ENCODE measurements at places on chromosomes 2 and 18.

- DNase-seq, result no peak
Observed at GRCh38 chr2:74011246-74011645, 26.5 kb downstream of the TET3 start.

DNA sequence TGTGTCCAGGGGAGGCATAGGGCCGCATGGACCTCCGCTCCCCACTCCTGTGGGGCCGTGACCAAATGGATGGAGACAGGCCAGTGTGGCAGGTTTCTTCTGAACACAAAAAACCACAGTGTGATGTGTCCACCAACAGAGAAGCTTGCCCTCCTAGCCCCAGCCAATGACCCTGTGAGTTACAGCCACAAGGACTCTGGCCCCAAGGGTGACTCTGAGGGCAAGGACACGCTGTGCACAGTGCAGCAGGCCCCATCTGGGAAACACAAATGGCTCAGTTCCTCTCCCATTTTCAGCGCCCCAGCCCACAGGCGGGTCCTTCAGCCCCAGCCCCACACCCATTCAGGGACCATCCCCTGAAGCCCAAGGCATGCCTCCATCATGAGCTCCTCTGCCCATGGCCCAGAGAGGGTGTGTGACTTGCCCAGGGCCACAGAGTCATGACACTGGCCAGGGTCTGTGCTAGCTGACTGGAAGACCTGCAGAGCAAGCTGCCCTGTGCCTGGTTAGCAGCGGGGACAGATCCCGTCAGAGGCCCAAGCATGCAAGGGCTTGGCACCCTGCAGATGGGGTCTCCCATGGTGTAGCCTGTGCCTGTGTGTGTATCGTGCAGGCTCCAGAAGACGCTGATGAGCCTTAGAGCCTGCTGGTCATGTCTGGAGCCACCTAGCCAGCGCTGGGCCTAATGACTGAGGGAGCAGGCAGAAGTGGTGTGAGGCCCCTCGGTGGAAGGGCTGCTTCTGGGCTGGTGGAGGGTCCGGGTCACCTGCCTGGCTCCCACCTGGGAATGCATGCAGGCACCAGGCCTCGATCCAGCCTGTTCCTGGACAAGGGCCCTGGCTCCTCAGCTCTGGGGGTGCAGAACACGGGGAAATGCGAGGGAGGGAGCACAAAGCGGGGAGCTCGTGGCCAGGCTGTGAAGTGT is 47.7 kb downstream of the HS6ST1 start:
- DNase-seq, result no peak

DNA sequence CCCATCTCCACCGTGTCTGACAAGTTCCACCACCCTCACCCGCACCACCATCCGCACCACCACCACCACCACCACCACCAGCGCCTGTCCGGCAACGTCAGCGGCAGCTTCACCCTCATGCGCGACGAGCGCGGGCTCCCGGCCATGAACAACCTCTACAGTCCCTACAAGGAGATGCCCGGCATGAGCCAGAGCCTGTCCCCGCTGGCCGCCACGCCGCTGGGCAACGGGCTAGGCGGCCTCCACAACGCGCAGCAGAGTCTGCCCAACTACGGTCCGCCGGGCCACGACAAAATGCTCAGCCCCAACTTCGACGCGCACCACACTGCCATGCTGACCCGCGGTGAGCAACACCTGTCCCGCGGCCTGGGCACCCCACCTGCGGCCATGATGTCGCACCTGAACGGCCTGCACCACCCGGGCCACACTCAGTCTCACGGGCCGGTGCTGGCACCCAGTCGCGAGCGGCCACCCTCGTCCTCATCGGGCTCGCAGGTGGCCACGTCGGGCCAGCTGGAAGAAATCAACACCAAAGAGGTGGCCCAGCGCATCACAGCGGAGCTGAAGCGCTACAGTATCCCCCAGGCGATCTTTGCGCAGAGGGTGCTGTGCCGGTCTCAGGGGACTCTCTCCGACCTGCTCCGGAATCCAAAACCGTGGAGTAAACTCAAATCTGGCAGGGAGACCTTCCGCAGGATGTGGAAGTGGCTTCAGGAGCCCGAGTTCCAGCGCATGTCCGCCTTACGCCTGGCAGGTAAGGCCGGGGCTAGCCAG is 1.2 kb downstream of the ONECUT2 start:
- DNase-seq, result no peak

DNA sequence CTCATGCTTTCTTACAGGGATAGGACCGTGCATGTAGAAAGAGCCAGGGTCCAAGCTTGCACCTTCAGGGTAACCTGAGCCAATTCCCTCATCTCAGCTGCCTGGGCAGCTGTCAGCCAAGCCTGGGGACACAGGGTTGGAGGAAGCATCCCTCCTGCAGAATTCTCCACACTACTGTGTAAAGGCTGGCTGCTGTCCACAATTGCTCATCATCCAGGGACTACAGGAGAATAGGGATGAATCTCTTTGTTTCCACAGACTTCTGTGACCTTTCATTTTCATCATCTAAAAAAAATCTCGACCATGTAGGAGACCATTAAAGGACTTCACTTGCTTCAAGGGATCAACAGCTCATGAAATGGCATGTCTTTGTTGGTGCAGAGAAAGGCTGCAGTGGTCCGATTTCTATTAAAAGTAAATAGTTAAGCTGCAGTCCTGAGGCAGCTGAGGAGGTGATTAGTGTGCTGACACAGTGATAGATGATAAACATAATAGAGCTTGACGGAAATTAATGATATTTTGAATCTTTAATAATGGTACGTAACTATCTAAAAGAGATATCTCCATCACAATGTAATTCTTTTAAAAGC is 74.4 kb upstream of the COPS8 start:
- no peak for DNase-seq

GRCh38 chr2:200689115-200689514 is 103.3 kb downstream of the AOX1 start:
- no peak for DNase-seq

DNA sequence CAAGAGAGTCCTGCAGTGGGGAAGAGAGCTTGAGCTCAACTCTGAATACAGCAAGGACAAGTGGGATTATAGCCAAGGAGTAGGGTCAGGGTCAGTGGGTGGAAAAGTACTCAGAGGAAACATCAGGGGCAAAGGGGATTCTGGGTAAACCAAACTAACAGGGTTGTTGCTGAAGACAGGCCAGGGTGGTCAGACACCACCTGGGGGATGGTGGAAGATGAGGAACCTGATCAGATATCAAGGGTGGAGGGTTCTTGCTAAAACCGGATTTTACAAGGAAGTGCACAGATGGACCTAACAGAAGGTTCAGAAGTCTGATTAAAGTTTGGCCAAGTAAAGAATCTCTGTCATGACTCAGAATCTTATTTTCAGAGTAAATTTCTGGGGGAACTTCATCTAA is 16.5 kb downstream of the OSBPL1A start:
- DNase-seq, result no peak

DNA sequence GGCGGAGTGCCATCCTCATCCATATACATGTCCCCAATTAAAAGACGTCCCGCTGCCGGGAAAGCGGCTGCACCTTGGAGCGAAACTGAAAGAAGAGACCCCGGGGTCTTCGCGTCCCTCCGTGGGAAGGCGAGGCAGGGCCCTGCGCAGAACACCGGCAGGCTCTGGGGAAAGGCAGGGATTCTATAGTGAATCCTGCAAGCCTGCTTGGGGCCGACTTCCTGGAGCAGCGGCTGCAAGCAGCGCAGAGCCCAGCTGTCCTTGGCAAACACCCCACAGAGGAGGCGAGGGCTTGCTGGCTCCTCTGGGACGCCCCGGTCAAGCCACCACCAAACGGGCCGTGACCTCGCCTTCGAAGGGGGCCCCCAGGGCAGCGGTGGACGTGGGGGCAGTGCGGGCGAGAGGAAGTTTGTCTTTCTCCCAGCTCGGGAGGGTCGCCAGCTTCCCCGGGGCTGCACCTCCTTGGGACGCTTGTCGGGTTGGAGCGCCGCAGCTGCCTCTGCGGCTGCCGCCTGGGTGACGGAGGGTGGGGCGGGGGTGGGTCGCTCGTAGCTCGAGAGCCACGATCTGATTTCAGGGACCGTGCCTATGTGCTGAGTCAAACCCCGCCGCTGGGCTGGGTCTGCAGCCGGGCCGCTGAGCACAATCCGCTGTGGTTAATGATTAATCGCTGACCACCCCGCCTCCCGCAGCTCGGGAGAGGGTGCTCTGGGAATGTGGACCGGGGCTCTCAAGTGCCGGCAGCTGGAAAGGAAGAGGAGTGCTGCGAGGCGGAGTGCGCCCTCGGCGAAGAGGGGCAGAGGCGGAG is 486 bp upstream of the GPR39 start:
- DNase-seq, result no peak

DNA sequence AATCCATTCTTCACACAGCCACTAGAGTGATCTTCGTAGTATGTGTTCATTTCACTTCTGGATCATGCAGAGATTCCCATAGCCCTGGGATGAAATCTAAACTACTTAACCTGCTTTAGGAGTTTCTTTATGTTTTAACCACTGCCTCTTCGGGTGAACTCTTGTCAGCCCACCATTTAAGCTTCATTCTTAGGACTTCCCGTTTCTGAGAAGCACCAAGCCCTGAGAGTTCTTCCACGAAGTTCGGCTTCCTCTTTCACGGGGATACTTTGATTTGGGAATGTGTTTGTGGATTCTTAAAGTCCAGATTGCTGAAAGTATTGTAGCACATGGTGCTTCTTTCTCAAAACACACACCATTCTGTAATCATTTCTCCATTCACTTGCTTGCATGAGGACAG is 205.0 kb downstream of the UBE2E3 start:
- DNase-seq, result no peak

DNA sequence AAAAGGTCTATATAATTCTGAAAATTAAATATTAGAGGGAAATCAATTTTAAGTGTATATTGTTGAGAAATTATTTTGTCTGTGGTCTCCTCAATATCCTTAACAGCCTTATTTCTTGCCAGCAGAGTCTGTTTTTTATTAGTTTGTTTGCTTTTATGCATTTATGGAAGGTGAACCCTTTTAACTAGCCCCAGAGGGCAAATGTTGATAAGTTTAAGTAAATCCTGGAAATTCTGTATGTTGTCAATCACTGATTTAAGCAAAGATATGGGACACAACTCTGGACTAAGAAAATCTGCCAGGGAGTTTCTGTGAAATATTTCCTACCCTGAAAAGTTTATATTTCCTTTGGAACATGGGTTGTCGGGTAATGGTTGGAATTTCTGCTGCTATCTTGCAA is 339.5 kb upstream of the COL3A1 start:
- no peak for DNase-seq

- no peak for DNase-seq
Observed at GRCh38 chr2:124025891-124026434, 876 bp downstream of the CNTNAP5 start.

Data from T-cell (primary cell).